Naive thymus-derived CD8-positive, alpha-beta T cell (primary cell): ENCODE measurements at places on chromosomes 4 and X.

GRCh38 chrX:114798907-114799306, 215.0 kb downstream of the HTR2C start:
- DNase-seq = no peak
- no peaks in the 10 kb centered on the region for H3K27me3 ChIP-seq
- no peaks in the 10 kb centered on the region for H3K36me3 ChIP-seq
- no peak overlapping the region for H3K27ac ChIP-seq
- H3K4me1 ChIP-seq = no peaks in the 10 kb centered on the region
- H3K4me3 ChIP-seq = no peak overlapping the region

- no peaks in the 10 kb centered on the region for H3K4me1 ChIP-seq
- H3K4me3 ChIP-seq = no peak overlapping the region
- H3K36me3 ChIP-seq = no peaks in the 10 kb centered on the region
- DNase-seq = no peak
- no peak overlapping the region for H3K27ac ChIP-seq
These were observed 442.4 kb upstream of the BOD1L1 start for GRCh38 chr4:14069886-14070285.

DNA sequence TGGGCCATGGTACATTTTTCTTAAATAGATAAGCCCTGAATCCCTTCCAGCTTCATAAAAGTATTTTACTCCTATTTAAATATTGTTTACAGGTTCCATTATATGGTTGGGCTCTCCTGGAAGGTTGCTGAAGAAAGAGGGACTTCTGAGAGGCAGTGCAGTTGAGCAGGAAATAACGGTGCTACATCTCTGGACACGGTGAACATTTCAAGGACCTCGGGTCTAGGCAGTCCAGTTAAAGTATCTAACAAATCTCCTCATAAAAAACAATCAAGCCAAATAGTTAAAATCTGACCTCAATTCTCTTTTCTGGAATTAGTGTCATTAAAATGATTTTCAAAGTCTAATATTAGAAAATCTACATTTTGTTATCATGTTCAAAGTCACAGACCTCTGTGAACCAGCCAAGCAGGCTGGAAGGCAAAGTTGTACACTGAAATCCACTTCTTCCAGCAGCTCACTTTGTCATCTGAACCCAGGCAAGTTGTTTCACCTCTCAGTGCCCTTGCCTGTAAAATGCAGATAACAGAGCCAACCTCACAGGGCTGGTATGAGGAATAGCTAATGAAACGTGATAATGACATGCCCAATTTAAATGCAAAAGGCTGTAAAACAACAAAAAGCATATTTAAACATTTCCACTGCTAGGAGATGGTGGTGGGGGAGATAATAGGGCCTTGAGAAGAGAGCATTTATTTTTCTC, 267.0 kb upstream of the KLF3 start:
- no peak for DNase-seq
- H3K36me3 ChIP-seq = no peaks in the 10 kb centered on the region
- H3K4me1 ChIP-seq = no peaks in the 10 kb centered on the region
- H3K4me3 ChIP-seq = no peak overlapping the region

DNA sequence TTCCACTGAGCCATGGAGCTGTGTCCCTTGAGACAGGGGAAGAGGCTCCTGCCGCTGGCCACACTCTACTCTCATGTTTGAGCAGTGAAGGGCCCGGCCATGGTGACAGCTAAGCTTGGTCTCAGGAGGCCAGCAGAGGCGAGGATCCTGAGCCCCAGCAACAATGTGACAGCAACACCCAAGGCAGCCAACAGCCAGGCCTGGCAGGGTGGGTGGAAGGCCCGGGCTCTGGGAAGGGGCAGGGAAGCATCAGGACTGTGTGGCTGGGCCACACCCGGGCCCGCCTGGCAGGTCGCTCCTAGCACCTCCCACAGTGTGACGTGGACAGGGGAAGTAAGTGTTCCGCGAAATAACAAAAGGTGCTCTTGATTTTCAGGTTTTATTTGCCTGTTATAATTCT, 24.8 kb downstream of the L1CAM start:
- peaks cover 18% of the 10 kb centered on the region for H3K4me1 ChIP-seq
- no peak for DNase-seq
- no peaks in the 10 kb centered on the region for H3K36me3 ChIP-seq
- H3K27me3 ChIP-seq = no peaks in the 10 kb centered on the region
- no peak overlapping the region for H3K27ac ChIP-seq
- H3K4me3 ChIP-seq = no peak overlapping the region

GRCh38 chr4:7326693-7327340, 107.9 kb downstream of the PSAPL1 start:
- no peaks in the 10 kb centered on the region for H3K4me1 ChIP-seq
- peaks cover 6% of the 10 kb centered on the region for H3K27me3 ChIP-seq
- no peak for DNase-seq
- H3K27ac ChIP-seq = no peak overlapping the region

DNA sequence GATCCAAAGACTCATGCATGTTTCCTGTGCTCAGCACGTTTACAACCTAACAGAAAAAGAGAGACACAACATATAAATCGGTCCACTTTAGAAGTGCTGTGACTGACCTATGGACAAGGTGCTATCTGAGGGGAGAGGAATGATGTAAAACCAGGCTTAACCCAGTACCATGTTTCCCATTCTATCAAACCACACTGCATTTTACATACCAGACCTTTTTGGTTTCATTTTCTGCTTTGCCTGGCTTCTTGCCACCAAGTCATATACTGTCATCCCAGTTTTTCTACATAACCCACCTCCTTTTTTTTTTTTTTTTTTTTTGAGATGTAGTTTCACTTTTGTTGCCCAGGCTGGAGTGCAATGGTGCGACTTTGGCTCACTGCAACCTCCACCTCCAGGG, 82.2 kb downstream of the KLF8 start:
- peak overlapping the region; percentile 5 for H3K27ac ChIP-seq
- H3K27me3 ChIP-seq = no peaks in the 10 kb centered on the region
- H3K4me1 ChIP-seq = peaks cover 9% of the 10 kb centered on the region
- H3K36me3 ChIP-seq = peaks cover 2% of the 10 kb centered on the region

DNA sequence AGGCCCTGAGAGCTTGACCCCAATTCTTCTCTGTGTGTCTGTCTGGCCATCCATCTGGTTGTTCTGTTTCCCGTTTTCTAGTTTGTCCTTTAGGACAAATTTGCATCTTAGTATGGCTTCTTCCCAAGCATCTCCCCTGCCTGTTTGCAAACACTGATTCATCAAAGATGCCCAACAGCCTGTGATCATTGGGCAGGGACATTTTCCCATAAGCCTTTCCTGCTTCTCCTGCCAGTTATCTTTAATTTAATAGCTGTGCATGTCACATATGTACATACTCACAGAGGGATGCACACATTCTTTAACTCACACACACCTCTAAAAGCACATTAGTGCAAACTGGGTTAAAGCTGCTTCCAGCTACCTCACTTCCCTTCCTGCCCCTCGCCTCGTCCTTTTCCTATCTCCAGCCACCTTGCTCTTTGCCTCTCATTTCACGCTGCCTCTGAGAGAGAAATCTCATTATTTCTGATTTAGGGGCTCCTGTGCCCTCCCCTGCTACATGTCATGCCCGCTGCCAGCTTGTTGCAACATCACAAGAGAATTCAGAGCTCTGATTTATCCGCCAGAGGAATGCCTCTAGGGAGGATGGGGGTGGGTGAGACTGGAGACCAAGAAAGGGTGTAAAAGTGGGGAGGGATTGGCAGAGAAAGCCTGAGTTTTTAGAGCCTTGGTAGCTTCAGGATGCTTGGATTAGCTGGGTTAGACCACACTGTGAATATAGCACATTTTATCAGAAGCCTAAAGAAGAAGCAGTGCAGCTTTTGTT, 100.6 kb downstream of the NHS start:
- no peak overlapping the region for H3K27ac ChIP-seq

DNA sequence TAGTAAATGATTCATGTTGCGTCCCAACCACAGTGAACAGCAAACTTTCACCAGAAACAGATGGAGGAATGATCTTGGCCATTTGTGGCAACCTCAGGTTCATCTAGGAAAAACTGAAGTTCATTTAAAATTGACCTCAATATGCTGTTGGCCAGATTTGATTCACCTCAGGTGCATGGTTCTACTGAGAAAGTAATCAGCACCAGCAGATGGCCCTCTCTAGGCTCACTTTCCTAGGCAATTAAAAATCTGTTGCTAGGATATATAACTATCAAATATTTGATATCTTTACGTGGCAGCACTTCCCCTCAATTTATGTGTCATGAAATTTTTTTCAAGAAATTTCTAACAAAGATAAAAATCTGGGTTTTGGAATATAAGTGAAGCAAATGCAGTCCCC, 344.7 kb downstream of the GALNTL6 start:
- no peak for DNase-seq
- H3K4me3 ChIP-seq = no peak overlapping the region
- no peaks in the 10 kb centered on the region for H3K36me3 ChIP-seq
- no peaks in the 10 kb centered on the region for H3K27me3 ChIP-seq
- H3K27ac ChIP-seq = no peak overlapping the region

DNA sequence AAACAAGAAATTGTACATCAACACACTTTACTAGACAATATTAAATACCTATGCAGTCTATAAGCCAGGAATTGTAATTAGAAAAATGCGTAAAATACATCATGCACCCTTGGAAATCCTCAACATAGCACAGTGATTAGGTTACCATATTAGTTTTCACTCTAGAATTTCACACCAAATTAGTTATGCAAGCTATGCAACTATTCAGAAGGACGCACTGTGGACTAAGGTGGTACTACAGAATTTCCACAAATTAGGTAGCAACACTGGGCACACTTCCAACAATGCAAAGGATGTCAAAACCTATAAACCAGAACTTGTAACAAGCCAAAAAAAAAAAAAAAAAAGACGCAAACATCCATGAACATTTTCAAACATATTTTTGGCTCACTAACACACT, 71.1 kb upstream of the ZCCHC13 start:
- H3K4me3 ChIP-seq = no peak overlapping the region
- no peaks in the 10 kb centered on the region for H3K27me3 ChIP-seq
- H3K27ac ChIP-seq = no peak overlapping the region
- H3K36me3 ChIP-seq = peaks cover 14% of the 10 kb centered on the region
- no peak for DNase-seq
- H3K4me1 ChIP-seq = no peaks in the 10 kb centered on the region

DNA sequence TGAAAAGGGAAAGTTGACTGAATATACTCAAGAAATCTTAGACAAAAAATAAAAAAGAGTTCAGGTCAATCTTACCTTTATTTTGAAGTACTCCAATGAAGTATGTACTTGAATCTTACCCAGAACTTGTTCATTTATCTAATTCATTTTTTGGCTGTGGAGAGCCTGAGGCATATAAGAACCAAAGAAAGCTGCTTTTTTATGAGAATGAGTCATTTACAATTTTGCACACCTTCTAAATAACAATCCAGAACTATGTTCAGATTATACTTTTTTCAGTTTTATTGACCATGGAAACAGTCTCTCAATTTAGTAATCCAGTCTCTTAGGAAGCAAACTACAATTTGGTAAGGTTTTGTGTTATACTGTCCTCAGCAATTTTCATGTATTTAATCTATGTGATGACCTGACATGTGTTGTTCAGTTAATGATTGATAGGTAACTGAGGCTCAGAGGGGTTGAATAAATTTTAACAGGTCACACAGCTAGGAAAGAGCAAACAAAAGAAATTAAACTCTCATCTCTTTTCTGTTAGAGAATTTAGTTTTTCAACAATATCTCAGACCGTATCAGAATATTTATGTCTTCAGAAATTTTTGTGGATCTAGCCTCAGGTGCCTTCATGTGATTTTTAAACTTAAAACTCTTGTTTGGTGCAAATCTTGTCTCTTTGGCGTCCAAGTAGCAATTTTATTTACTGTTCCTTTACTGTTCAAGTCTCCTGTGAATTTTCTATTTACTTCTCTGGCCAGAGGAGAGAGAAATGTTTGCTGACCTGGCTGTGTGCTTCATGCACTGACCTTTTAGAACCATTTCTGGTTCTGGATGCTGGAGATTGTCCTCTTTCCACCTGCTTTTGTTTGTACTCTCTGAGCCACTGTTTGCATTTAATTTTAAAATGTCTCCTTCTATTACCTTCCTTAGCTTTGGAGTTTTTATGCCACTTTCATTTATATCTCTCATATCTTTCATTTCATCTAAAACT, 1453.4 kb downstream of the STIM2 start:
- H3K27me3 ChIP-seq = no peaks in the 10 kb centered on the region
- no peak for DNase-seq
- H3K4me3 ChIP-seq = no peak overlapping the region
- H3K4me1 ChIP-seq = no peaks in the 10 kb centered on the region
- H3K27ac ChIP-seq = no peak overlapping the region
- no peaks in the 10 kb centered on the region for H3K36me3 ChIP-seq

- no peak overlapping the region for H3K4me3 ChIP-seq
- no peak overlapping the region for H3K27ac ChIP-seq
- H3K27me3 ChIP-seq = no peaks in the 10 kb centered on the region
- peaks cover 7% of the 10 kb centered on the region for H3K4me1 ChIP-seq
- no peaks in the 10 kb centered on the region for H3K36me3 ChIP-seq
These were observed 55.9 kb downstream of the FGFBP1 start for GRCh38 chr4:15882675-15883086.

- no peak overlapping the region for H3K27ac ChIP-seq
- H3K4me3 ChIP-seq = no peak overlapping the region
- H3K4me1 ChIP-seq = no peaks in the 10 kb centered on the region
- no peak for DNase-seq
- no peaks in the 10 kb centered on the region for H3K27me3 ChIP-seq
These were observed 319.5 kb upstream of the POF1B start for GRCh38 chrX:85698921-85699320.

DNA sequence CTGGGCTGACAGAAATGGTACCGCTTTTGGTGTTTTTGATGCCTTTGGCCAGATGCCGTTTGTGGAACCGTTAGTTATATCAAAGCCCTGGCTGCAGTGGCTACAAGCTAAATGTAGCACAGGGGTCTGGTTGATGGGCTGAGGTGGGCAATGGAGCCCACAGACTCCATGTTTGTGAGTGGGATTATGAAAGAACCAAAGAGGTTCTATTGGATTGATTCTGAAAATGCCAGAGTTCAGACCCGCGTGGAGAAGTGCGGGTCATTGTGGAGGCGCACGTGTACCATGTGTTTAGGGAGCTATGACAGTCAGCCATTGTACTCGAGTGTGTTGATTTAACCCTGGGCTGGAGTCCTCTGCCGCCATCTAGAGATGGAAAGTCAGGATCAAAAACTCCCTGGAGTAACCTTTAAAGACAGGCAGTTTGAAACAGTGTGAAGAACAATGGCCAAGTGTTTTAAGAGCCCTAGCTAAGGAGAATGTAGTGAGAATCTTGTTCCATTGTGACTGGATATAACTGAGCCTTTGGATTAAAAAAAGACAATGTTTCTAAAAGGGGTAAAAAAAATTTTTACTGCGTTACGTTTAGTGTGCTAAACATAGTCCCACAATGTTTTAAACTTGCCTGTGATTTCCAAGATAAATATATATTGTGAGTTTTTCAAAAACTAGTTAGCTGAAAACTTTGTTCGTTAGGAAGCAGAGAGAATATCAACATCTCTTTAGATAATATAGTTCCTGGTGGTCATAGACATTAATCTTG, 12.7 kb downstream of the ART3 start:
- H3K36me3 ChIP-seq = no peaks in the 10 kb centered on the region
- no peak overlapping the region for H3K4me3 ChIP-seq
- H3K27ac ChIP-seq = no peak overlapping the region
- no peaks in the 10 kb centered on the region for H3K4me1 ChIP-seq

DNA sequence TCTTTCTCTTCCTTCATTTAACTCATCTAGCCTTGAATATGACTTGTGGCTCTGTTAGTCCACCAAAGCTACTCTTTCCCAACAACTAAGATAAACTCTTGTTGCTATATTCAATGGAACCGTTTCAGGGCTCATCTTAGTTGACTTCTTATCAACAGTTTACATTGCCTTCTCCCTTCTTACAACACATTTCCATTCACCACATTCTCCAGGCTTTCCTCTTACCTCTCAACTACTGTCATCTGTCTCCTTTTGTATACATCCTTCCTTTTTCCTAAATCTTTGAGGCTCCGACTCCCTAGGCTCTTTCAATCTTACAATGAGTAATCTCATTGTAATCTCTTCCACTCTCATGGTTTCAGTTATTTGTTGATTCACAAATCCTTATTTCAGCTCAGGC, 58.5 kb downstream of the NCAPG start:
- no peak overlapping the region for H3K27ac ChIP-seq
- H3K4me1 ChIP-seq = no peaks in the 10 kb centered on the region
- peaks cover 4% of the 10 kb centered on the region for H3K36me3 ChIP-seq
- DNase-seq = no peak
- no peaks in the 10 kb centered on the region for H3K27me3 ChIP-seq
